ENCODE measurements at places on chromosomes 3 and 15.
A peak's percentile ranks its signal among the peaks of the same experiment; 100 is the strongest.

GRCh38 chr15:69094124-69094921, 66.1 kb upstream of the GLCE start:
- peaks cover 10% of the 10 kb centered on the region for H3K4me1 ChIP-seq
- no peak for DNase-seq
- H3K36me3 ChIP-seq, result no peaks in the 10 kb centered on the region
- no peak overlapping the region for H3K4me3 ChIP-seq
- H3K27me3 ChIP-seq, result no peaks in the 10 kb centered on the region
- H3K27ac ChIP-seq, result no peak overlapping the region

DNA sequence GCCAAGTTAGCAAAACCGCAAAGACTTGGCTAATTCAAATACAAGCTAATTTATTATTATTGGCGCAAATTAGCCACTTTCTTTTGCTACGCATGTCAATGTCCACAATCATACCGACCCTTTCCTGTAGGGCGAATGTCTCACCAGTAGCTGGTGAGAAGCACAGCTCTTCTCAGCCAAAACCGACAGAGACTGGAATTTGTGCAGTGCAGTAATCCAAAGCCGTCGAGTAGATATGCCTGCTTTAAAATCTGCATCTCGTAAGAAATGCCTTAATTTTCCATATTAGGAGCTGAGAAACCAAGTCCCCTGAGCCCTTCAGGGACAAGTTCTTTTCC, 614 bp upstream of the MINDY2 start:
- no peak for DNase-seq
- peaks cover 2% of the 10 kb centered on the region for H3K4me1 ChIP-seq
- no peaks in the 10 kb centered on the region for H3K36me3 ChIP-seq
- no peaks in the 10 kb centered on the region for H3K27me3 ChIP-seq

DNA sequence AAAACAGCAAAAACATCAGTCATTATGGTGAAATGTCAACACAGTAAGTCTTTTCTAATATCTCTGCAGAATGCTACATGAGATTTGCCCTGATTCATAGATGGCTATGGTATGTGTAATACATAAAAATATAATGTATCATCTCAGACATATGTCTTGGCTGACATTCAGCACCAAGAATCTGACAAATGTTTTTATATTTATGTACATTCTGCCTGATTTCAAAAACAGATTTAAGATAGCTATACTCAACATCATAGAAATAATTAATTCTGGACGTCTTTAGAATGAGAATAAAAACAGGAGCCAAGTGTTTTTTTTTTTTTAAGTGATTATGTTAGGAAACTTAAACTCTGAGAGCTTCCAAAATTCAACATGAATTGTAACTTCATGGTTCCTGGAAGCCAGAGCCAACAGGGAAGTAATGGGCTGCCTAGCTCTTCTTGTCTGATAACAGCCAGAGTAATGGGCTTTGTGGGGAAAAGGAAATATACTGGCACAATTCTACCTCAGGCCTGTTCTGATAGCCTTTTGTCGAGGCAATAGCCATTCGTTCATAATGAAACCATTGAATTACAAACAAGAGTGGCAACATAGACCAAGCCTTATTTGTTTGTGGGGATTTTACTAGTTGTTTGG, 184.4 kb downstream of the VGLL4 start:
- no peaks in the 10 kb centered on the region for H3K27me3 ChIP-seq
- no peak overlapping the region for H3K4me3 ChIP-seq
- no peak for DNase-seq
- H3K27ac ChIP-seq, result no peak overlapping the region
- no peaks in the 10 kb centered on the region for H3K36me3 ChIP-seq

DNA sequence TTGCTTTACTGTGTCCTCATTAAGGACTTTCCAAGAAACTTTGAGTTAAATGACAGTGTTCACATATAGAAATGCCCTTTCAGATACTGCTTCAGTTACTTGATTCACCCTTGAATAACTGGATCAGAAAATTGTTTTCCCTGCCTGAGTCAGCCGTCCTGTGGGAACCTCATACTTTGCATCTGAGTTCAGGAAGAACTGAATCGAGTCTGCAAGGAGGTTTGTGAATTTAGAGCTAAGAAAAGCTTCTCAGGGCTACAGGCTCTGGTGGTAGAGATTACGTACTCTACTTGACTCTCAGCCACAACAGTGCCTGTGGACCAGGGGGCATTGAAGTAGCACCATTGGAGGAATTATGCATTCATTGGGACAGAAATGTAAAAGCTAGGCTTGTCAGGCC, 252.4 kb upstream of the C2CD4B start:
- H3K4me3 ChIP-seq, result no peak overlapping the region
- no peaks in the 10 kb centered on the region for H3K36me3 ChIP-seq
- H3K27me3 ChIP-seq, result no peaks in the 10 kb centered on the region

GRCh38 chr3:8997151-8997550, 33.9 kb upstream of the RAD18 start:
- DNase-seq, result no peak
- H3K4me3 ChIP-seq, result no peak overlapping the region
- H3K27me3 ChIP-seq, result no peaks in the 10 kb centered on the region

DNA sequence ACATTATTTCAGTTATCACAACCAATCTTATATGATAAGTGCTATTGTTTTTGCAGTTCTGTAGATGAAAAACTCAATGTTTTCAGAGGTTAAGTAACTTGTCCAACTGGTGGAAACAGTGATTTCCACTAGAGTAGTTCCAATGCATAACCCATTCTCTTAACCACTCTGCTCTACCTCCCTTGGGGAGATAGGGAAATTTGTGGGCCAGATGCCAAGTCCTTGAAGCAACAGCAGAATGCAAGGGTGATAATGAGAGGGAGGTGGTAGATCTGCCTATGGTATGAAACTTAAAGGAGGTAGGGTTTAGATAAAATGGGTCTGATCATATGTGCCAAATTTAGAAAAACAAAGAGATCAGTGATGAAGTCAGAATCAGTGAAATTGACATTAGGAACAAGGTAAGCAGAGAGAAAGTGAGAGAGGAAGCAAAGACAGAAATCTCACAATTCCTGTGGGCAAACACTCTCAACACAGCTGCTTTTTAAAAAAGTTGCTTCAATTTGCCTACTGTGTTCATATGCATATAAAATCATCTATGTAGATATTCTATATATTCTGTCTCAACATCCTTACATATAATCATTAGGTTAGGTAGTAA, 50.5 kb upstream of the UBP1 start:
- no peaks in the 10 kb centered on the region for H3K36me3 ChIP-seq
- no peak overlapping the region for H3K27ac ChIP-seq
- no peaks in the 10 kb centered on the region for H3K27me3 ChIP-seq
- H3K4me1 ChIP-seq, result no peaks in the 10 kb centered on the region

GRCh38 chr3:88986834-88987233, 120.6 kb upstream of the EPHA3 start:
- H3K4me1 ChIP-seq, result no peaks in the 10 kb centered on the region
- DNase-seq, result peak; percentile 47
- H3K27me3 ChIP-seq, result no peaks in the 10 kb centered on the region
- H3K36me3 ChIP-seq, result no peaks in the 10 kb centered on the region
- no peak overlapping the region for H3K4me3 ChIP-seq

DNA sequence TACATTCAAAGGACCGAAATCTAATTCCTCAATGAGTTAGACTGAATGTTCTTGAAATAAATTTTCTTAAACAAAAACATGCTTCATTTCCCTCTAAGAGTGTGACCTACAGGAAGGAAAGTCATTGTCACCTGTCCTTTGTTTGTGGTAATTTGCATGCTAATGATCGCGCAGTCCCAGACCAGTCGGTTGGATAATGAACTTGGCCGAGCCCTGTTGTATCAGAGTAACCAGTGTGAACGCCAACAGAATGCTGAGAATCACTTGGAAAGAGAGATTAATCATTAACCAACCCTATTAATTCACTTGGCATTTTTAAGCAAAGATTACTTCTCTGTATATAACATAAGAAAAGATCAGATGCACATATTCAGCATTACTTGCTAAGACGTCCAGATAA, 8.1 kb upstream of the ARNT2 start:
- no peak for DNase-seq
- no peaks in the 10 kb centered on the region for H3K27me3 ChIP-seq
- no peak overlapping the region for H3K27ac ChIP-seq
- no peaks in the 10 kb centered on the region for H3K4me1 ChIP-seq

DNA sequence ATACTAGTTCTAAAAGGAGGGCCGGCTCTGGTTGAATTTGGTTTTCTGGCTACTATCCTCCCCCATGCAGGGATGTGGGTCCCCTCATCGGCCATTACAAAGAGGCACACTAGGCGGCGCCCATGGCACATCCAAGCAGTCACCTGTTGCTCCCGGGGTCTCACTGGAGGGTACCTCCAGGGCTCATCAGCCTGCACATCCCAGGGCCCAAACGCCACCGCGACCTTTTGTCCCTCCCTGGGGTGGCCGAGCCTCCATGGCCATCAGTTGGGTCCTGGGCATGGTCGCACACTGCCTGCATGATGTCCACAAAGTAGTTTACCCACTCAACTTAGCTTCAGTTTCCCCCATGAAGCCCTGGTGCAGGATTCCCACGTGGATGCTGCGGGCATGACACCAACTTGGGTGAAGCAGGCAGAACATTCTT, 28.3 kb downstream of the IDH3A start:
- no peaks in the 10 kb centered on the region for H3K27me3 ChIP-seq
- DNase-seq, result peak; percentile 15
- no peaks in the 10 kb centered on the region for H3K36me3 ChIP-seq
- H3K4me3 ChIP-seq, result no peak overlapping the region
- H3K27ac ChIP-seq, result no peak overlapping the region

- H3K36me3 ChIP-seq, result peaks cover 3% of the 10 kb centered on the region
- H3K27me3 ChIP-seq, result no peaks in the 10 kb centered on the region
- no peak overlapping the region for H3K27ac ChIP-seq
- no peak overlapping the region for H3K4me3 ChIP-seq
- DNase-seq, result no peak
Observed at GRCh38 chr3:177186306-177186705, 11.0 kb downstream of the TBL1XR1 start.

GRCh38 chr3:85652360-85652759, 693.6 kb downstream of the CADM2 start:
- H3K27ac ChIP-seq, result no peak overlapping the region
- no peak overlapping the region for H3K4me3 ChIP-seq
- no peaks in the 10 kb centered on the region for H3K27me3 ChIP-seq

DNA sequence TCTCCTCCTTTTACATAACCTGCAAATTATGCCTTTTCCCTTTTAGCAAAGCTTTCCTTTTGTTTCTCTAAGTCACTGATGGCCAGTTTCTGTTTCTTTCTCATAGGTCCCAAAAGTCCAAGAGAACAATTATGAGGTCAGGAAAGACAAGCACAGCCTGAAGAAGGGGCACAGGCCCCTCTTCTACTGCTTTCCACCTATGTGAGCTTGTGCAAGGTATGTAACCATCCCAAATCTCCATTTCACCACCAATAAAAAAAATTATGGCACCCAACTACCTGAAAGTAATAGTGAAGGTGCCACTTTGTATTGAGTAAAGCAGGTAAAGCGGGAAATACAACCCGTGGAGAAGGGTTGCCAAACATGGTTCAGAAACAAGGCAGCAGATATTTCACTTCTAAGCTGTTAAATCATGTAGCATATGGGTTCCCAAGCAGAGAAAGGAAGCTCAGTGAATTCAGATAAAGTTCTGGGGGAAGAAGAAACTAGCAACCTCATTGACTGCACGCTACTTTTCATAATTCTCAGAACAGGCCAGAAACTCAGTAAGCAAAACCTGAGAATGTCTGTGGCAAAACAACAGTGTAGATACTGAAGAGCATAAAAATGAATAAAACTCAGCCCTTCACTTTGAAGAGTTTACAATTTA, 4.2 kb downstream of the PLOD2 start:
- no peak overlapping the region for H3K27ac ChIP-seq
- H3K27me3 ChIP-seq, result no peaks in the 10 kb centered on the region
- peaks cover 11% of the 10 kb centered on the region for H3K4me1 ChIP-seq
- no peak overlapping the region for H3K4me3 ChIP-seq

DNA sequence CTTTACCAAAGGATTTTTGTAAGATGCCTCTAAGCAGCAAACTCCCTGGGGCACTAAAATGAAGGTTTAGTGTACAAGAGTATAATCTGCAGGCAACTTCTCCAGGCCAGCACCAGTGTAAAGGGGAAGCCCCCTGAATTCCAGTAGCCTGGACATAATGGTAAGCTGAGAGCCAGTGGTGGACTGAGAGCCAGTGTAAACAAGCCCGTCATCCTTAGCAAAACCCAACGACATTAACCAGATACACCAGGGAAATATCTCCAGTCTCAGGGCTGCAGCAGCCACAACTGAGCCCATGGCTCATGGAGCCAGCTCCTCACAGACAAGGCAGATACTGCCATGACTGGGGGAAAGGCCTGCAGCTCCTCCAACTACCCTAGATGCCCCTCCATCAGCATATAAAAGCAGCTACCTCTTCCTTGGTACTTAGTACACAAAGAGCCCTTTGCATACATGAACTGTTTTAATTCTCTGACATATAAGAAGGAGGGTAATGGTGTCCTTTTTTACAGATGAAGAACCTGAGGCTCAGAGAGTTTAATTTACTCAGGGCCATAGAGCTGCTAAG, 21.7 kb downstream of the PARP16 start:
- no peak for DNase-seq
- H3K4me3 ChIP-seq, result no peak overlapping the region
- no peak overlapping the region for H3K27ac ChIP-seq
- peaks cover 12% of the 10 kb centered on the region for H3K36me3 ChIP-seq
- no peaks in the 10 kb centered on the region for H3K27me3 ChIP-seq
- H3K4me1 ChIP-seq, result no peaks in the 10 kb centered on the region

GRCh38 chr15:64828985-64829384, 3.5 kb upstream of the PIF1 start:
- no peak overlapping the region for H3K27ac ChIP-seq
- no peaks in the 10 kb centered on the region for H3K27me3 ChIP-seq
- no peak overlapping the region for H3K4me3 ChIP-seq
- DNase-seq, result peak; percentile 83
- no peaks in the 10 kb centered on the region for H3K36me3 ChIP-seq

GRCh38 chr3:9890249-9891071, at the start of gene JAGN1:
Gene JAGN1 (plus strand): TSS chr3:9890610. CDS start chr3:9890723, 113 bp downstream.
- H3K27me3 ChIP-seq, result no peaks in the 10 kb centered on the region
- peak within 1 kb of the TSS; percentile 40 for H3K27ac ChIP-seq
- H3K4me3 ChIP-seq, result peak within 1 kb of the TSS; percentile 96
- peak; percentile 84 for DNase-seq
- H3K36me3 ChIP-seq, result peaks cover 12% of the 10 kb centered on the region

DNA sequence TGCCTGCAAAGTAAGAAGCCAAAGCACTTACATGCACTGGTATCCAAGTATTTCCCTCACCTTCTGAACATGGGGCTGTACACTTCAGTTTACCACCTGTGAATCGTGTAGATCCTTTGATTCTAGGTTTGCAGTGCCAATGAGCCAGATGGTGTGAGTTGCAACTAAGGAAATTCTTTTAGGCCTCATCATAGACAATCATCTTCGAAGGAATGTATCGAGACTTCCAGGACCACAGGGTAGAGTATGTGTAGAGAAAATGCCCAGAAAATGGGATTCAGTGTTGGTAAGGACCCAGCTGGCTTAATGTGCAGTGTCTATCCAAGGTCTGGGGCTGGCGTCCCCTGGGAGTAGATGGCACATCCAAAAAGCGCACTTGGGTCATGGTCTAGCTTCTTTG, 323.2 kb upstream of the TPM1 start:
- H3K27me3 ChIP-seq, result no peaks in the 10 kb centered on the region
- DNase-seq, result no peak
- peaks cover 18% of the 10 kb centered on the region for H3K4me1 ChIP-seq
- no peak overlapping the region for H3K27ac ChIP-seq

- H3K27me3 ChIP-seq, result no peaks in the 10 kb centered on the region
- no peak for DNase-seq
- no peaks in the 10 kb centered on the region for H3K36me3 ChIP-seq
Observed at GRCh38 chr15:68719672-68720071, 101.0 kb downstream of the ANP32A start.

GRCh38 chr3:164030194-164030593, 1048.1 kb downstream of the SI start:
- no peaks in the 10 kb centered on the region for H3K27me3 ChIP-seq
- peak; percentile 57 for DNase-seq
- H3K4me1 ChIP-seq, result no peaks in the 10 kb centered on the region
